ENCODE measurements at places on chromosomes 16 and 17.

- no peak for ATAC-seq
These were observed 130.0 kb downstream of the KATNIP start for GRCh38 chr16:27679899-27680298.

DNA sequence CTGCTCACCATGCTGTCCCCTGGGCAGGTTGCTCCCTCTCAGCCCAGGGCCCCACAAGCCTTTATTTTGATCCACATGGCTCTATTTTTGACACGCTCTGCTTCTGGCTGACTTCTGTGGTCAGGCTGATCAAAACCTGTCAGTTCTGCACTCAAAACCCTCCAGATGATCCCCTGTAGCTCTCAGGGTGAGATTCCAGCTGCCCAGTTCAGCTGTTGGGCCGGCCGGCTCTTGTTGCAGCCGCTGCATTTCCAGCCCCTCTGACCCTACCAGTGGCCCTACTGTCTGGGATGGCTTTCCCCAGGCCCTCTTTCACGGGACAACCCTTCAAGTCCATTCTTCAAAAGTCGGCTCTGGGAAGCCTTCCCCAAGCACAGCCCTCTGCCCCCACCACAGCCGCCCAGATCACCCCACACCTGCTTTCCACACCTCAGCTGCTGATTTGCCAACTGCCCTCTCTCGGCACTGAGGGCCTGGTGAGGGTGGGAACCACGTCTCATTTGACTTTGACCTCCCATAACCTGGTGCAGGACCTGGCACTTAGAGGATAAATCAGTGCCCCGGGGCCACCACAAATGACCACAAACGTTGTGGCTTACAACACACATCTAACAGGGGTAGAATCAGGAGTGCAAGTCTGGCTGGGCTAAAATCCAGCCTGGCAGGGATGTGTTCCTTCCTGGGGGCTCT, 16.3 kb upstream of the CACNG4 start:
- ATAC-seq, result peak; percentile 13

DNA sequence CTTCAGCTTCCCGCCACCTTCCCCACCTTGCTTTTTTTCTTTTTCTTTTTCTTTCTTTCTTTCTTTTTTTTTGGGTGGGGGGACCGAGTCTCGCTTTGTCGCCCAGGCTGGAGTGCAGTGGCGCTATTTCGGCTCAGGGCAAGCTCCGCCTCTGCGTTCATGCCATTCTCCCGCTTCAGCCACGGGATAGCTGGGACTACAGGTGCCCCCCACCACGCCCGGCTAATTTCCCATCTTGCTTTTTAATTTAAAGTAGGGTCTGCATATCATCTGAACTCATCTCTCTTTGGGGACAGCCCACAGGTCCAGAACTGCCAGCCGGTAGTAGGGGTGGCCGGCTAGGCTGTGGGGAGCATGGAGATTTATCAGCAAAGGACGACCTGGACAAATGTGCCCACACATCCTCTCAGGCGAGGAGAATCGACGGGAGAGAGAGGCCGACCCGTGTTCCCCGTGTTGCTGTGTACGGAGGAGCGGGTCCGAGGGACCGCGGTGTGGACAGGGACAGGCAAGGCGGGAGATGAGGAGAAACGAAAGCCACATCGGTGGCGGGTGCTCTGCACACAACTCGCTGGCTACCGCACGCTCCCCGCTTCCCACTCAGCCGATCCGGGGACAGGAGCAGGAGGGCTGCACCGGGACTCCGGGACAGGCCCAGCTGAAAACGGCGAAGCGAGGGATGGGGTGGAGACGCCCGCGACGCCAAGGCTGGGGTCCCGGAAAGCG, 2.4 kb downstream of the MT1M start:
- no peak for ATAC-seq

DNA sequence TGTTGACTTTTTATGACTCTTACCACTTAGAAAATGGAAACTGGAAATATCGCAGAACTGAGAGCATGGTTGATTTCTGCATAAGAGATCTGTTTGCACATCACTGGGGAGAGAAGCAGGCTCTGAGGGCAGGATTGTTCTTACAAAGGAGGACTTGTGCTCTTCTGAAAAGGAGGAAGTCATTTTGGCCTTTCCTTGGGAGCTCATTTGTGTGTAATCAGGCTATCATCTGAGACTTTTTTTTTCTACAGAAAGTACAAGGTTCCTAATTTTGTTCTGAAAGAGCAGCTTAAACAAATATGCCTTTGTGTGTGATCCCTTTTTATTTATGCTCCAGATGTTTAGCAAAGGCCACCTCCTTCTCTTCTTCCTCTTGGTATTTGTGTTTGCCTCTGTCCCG, 145.7 kb upstream of the CACNG5 start:
- ATAC-seq, result no peak

GRCh38 chr16:72908362-72909167, 139.4 kb downstream of the ZFHX3 start:
- ATAC-seq, result peak; percentile 80

GRCh38 chr16:57601801-57602478, 26.5 kb upstream of the ADGRG1 start:
- ATAC-seq, result peak; percentile 94

DNA sequence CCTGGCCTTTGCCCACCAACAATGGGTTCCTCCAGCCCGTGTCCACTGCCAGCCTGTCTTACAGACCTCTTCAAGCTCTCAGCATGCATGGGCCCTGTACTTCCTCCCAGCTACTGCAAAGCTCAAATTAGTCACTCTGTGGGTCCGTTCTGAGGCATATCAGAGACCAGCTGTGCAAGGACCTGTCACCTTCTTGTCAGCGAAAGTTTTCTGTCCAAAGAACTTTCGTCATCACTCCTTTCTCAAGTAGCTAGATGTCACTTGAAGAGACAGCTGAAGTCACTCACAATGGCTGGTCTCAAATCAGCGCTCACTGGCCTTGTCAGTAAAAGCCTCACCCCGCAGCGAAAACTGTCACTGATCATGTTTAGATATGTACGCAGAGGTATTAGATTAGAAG, 91.4 kb upstream of the DYNLRB2 start:
- ATAC-seq, result no peak

GRCh38 chr16:26605626-26606271, 461.0 kb upstream of the C16orf82 start:
- no peak for ATAC-seq

GRCh38 chr16:51630076-51630475, 479.0 kb upstream of the SALL1 start:
- ATAC-seq, result no peak
